Lung microvascular endothelial cell (primary cell): ENCODE measurements at places on chromosomes 6 and 20. TPM values are rescaled to one million over a fixed set of nuclear protein-coding genes. Genes with fewer than 3 reads are reported as not detected.

Gene SYNJ2
- 12.1 and 22.0 TPM in 2 replicates for total RNA-seq

Gene SCGN
- total RNA-seq, result not detected in 2 replicates

Gene HLA-DQB2
- not detected in 2 replicates for total RNA-seq

Gene ARHGAP40
- total RNA-seq, result not detected in 2 replicates

Gene PPP1R3G
- total RNA-seq, result 0.65 and 1.6 TPM in 2 replicates
